CD4-positive, alpha-beta T cell treated with Interferon alpha-2 for 1 hour (primary cell): ENCODE measurements at places on chromosomes 3 and 15.

- no peak for DNase-seq
Observed at GRCh38 chr3:32968920-32969389, 17.5 kb downstream of the CCR4 start.

GRCh38 chr3:3015185-3016089 lies 94.7 kb downstream of the IL5RA start:
- no peak for DNase-seq

DNA sequence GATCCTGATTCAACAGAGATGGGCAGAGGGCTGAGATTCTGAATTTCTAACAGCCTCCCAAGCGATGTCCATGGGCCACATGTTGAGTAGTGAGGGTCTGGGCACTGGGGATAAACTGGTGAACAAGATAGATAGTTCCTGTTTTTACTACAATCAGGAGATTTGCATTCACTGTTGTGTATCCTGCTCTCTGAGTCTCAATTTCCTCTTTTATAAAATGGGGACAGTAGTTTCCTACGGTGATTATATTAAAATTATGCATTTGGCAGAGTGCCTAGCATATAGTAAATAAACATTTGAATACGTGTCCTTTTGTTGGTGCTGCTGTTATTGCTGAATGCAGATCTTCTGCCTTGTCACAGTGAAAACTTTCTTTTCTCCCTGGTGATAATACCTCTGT lies 102.5 kb downstream of the MYH15 start:
- DNase-seq = no peak

GRCh38 chr15:85099195-85099803 lies 117.6 kb downstream of the PDE8A start:
- no peak for DNase-seq

- DNase-seq = no peak
Observed at GRCh38 chr3:181534781-181535221, 176.9 kb upstream of the SOX2 start.

- DNase-seq = no peak
Observed at GRCh38 chr3:186883686-186884058, 41.2 kb downstream of the ADIPOQ start.

- no peak for DNase-seq
Observed at GRCh38 chr3:101453961-101454360, 59.1 kb downstream of the SENP7 start.

- no peak for DNase-seq
Observed at GRCh38 chr3:7307410-7307809, 446.5 kb downstream of the GRM7 start.
